ENCODE measurements at places on chromosomes 2 and 18. TPM values are rescaled to one million over a fixed set of nuclear protein-coding genes. Genes with fewer than 3 reads are reported as not detected.

INO80D gene
- total RNA-seq: 17.9 TPM

APLF gene
- 8.2 TPM for total RNA-seq

CROCC2 gene
- 1.7 TPM for total RNA-seq

TUBA4B gene
- total RNA-seq: 13.2 TPM
